Fibroblast of skin of abdomen (primary cell): ENCODE measurements at places on chromosomes 6 and 20.
A peak's percentile ranks its signal among the peaks of the same experiment; 100 is the strongest.

DNA sequence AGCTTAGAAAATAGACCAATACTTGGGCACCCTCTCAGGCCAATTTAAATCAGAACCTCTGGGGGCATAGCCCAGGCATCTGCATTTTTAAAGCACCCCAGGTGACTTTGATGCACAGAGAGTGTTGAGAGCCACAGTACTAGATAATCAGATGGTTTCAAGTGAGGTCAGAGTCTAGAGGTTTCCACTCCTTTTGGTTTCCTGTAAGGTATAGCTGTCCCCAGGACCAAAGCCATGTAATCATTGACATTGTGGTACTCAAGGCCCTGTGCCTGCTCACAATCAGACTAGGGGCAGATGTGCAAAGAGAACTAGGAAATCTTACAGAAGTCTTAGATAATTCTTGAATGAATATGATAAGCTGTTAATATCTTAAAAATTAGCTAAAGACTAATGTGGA lies 9.1 kb downstream of the FILIP1 start:
- no peak for DNase-seq

DNA sequence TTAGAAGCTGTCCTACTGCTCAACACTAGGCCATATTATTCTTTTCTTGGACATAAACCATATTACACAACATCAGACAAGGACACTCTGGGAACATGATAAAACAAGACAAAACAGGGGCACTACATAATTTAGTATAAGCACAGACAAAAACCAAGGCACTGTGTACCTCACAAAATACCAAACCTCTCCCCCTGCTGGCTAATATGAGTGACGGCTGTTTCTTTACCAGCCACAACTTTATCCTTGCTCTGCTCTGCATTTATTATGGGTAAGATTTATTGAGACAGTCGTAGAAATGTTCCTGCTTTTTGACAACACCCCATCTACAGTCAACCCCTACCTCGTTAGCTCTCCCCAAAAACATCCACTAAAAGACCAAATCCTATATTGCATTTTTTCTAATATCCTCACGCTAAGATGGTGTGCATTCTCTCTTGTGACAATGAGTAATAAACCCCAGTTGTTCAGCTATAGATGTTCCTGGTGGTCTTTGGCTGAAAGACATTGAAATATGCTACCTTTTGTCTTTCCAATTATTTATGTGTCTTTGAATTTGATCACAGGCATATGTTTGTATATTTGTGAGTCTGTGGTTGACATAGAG lies 23.8 kb upstream of the POLR1H start:
- DNase-seq = peak; percentile 17

DNA sequence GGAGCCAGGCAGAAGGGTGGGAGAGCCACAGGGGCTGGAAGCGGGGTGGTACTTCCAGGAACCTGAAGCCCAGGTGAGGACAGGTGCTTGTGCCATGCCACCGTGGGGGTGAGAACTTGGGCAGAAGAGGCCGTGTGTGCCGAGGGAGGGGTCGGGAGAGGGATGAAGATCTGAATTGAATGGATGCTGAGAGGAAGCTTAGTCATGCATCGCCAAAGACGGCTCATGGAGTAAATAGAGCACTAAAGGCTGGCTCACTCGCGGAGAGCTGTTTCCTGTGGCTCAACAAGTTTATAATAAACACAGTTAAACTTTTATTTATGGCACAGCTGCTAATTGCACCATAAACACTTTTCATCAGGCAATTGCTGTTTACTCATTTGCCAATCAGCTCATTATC lies 21.7 kb upstream of the MYT1 start:
- no peak for DNase-seq

- DNase-seq = no peak
These were observed 4.2 kb downstream of the IL17A start for GRCh38 chr6:52190409-52190808.

DNA sequence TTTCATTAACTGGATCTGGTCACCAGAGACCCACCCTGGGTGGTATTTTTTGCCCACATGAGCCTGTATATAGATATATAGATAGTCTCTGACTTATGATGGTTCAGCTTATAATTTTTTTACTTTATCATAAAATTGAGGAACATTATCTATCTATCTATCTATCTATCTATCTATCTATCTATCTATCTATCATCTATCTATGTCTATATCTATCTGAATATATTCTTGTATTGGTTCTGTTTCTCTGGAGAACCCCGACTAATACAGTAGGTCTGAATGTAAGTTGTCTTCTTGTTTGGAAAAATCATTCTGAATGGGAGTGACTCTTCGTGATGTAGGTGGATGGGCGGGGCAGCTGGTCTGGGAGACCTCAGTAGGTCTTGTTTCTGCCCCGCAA lies 13.3 kb upstream of the CDKN1A start:
- no peak for DNase-seq

DNA sequence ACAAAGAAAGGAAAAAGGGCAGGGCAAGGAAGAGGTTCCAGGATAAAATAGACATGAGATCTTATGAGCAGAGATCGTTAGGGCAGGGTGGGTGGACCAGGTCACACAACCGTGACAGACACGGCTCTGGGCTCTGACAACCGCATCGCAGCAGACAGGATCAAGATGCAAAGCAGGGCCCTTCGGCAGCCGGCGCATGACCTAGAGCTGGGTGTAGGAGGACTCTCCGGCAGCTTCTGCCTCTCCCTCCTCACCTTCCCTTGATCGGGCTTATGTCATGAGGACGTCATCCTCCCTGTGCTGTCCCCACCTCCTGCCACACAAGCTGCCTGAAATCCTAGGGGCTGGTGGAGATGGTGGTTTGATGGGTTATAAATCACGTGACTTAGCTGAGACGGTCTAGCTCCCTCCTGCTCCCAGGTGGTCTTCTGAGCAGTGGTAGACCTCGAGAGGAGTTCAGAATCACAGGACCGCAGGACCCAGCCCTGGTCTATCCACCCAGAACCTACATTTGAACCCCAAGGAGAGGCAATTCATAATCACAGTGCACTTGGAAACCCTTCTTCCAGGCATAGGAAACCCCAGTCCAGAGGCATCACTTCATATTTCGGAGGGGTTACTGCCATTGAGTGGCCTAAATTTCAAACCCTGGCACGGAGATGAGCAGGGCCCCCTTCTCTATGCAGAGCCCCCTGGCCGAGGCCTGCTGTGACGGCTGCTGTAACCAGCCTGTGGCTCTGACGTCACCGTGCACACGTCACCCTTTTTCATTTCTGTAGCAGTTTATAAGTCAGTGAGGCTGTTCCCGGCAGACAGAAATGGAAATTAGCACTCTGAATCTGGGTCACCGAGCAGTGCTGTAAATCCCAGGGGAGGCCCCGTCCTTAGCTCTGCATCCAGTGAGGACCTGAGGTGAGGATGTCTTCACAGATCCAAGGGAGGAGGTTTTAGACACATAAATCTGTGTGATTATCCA lies 8.7 kb upstream of the CCR6 start:
- no peak for DNase-seq

DNA sequence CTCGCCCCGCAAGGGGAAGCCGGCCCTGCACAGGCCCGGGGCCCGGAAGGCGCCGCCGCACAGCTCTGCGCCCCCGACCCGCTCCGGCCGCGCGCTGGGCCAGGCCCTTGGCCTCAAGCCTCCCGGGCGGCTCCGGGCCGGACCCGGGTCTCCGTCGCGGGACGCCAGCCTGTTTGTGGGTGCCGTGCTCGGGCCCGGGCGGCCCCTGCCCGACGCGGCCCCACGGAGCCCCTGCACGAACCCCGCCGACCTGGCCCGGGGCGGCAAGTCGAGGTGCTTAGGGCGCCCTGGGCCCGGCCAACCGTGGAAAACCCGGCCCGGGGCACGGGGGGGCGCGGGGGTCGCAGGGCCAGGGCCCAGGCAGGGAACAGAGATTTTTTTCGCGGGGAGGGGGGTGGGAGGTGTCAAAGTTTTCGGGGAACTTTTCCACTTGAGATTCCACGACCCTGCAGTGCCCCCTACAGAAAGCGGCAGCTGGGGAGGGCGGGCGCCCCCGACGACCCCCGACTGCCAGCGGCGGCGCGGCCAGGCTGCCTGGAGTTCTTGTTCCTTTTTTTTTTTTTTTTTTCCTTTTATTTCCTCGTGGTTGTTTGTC lies 805 bp upstream of the STX16 start:
- no peak for DNase-seq

DNA sequence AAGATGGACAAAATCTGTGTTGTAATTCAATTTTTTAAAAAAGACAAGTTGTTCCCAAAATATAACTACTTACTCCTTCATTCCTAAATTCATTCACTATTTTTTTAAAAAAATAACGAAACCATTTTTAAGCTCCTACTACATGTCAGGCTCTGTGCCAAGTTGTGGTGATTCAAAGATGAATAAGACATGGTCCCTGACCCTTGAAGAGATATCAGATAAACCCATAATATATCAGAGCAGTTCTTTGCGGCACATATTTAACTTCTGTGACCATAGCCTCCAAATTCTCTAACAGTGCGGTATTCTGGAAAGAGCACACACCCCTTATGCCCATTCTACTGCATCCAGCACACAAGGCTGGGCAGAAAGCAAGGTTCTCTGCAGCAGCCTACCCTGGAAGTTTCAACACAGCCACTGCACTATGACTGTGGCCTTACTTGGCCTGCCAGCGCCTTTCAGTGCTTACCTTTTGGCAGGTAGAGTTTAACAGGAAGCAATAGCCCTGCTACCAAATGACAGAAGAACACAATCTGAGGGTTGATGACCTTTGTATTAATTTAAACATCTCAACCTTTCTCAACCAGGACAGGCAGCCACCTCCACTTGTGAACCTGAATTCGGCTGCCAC lies 406.5 kb downstream of the BTBD9 start:
- DNase-seq = peak; percentile 18

- peak; percentile 30 for DNase-seq
These were observed 64.4 kb downstream of the UBE2V1 start for GRCh38 chr20:50048420-50049166.

DNA sequence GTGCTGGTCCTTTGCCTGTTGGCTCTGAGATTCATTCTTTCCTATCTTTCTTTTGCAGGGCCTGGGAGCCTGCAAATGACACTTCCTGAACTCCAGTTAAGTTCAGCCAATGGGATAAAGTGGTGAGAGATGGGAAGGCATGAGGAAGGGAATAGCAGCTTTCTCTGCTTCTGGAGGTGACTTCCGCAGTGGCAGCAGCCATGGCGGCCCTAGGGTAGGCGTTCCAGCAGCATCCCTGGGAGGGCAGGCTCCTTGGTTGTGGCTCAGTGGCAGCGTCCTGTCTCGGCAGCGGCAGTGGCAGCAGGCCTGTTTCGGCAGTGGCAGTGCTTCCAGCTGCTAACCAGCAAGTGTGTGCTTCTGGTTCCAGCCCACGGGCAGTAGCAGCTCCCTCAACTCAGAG lies 7.3 kb upstream of the MDFI start:
- DNase-seq = no peak

GRCh38 chr20:31704225-31705119 lies 18.2 kb downstream of the BCL2L1 start:
- peak; percentile 58 for DNase-seq

DNA sequence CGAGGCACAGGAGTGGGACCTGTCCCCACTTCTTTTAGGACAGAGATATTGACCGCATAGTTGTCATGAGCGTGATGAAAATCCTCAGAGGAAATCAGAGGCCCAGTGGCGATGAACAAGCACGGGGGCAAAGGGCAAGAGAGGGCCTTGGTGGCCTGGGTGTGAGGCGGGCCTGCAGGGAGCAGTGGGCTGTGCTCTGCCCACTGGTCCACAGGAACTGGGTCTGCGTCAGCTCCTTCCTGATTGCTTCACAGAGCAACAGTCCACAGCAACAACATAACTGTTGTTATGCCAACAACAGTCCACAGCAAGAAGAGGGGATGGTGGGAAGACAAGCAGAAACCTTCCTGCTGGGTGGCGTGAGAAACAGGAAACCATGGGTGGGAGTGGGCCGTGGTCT lies 335.6 kb downstream of the ZFAND3 start:
- DNase-seq = no peak

GRCh38 chr6:81950877-81951276 lies 198.4 kb upstream of the TENT5A start:
- peak; percentile 82 for DNase-seq

- peak; percentile 43 for DNase-seq
These were observed 25.3 kb upstream of the SLCO4A1 start for GRCh38 chr20:62616728-62617621.

- DNase-seq = no peak
These were observed 18.5 kb downstream of the SLCO4A1 start for GRCh38 chr20:62660768-62661167.

DNA sequence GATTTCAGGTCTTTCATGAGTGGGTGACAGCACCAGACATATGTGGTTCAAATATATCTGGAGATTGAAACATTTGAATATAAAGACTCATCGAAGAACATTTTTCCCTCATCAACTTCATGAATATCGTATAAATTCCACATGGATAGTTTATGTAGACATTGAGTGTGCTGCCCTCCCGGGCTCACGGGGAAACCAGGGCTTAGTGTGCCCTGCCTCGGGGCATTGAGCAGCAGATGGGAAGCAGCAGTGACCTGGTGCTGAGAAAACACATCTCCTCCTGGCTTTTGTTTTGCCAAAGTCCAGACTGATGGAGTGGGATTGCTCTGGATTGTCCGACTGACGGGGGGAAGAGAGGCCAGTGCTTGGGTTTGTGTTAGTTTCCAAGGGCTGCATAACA lies 17.8 kb upstream of the SLC2A12 start:
- no peak for DNase-seq

- no peak for DNase-seq
These were observed 242.2 kb downstream of the HIVEP2 start for GRCh38 chr6:142702501-142703460.

- peak; percentile 35 for DNase-seq
These were observed 34.8 kb upstream of the TFB1M start for GRCh38 chr6:155349129-155349528.

DNA sequence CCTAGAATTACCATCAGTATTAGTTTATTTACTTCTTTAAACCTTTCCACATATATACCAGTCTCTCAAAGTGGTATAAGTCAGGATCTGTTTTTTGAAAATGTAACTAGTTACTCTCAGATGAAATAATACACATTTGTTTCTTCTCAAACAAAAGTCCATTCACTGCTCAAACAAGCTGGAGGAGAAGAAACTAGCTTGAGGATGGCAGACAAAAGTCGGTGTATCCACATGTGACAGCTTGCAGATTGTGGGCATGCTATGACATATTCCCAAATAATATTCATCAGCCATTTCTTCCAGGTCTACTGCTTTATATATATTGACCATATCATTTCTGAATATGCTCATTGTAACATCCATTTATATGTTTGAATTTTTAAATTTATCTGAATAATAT lies 197.4 kb upstream of the KCNQ5 start:
- no peak for DNase-seq

DNA sequence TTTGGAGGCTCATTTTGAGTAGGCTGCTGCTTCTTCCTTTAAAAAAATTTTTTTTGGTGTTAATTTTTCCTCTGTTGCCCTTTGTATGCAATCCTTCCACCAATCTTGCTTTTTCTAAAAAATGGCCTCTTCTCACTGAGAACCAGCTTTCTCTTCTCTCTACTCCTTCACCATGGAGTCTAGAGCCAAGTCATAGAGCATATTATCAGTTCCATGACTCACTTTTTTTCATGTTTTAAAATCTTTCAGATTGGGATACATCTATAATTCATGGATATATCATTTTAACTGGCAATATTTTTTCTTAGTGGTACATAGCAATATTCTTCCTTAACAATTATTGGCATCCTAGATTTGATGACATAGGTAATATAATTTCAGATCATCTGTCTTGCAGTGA lies 62.7 kb downstream of the SLX4IP start:
- no peak for DNase-seq

- DNase-seq = no peak
These were observed 68.5 kb upstream of the PTGIS start for GRCh38 chr20:49636447-49636846.

GRCh38 chr6:14984519-14984853 lies 261.4 kb upstream of the JARID2 start:
- peak; percentile 16 for DNase-seq
